Caco-2 (cell line): ENCODE measurements at places on chromosomes 5 and 9. TPM values are rescaled to one million over a fixed set of nuclear protein-coding genes. Genes with fewer than 3 reads are reported as not detected.

Gene ORM2
- 45.5 and 46.0 TPM in 2 replicates for total RNA-seq

Gene PHF2
- 10.2 and 10.3 TPM in 2 replicates for total RNA-seq

DNA sequence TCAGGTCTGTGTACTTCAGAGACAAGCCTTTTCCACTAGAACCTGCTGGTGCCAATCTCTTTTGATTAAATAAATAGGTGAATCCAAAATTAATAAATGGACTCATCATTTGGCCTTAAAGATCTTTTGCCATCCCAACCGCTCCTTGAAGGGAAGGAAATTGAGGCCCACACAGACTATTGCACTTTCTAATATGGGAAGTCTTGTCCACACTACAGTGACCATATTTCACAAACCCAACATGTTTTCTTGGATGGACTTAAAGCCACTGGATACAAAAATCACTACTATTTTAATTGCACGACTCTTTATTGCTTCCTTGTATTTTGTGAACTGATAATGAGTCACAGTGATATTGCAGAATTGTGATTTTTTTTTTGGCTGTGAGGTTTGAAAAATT is 135.0 kb downstream of the DIRAS2 start:
- H3K27me3 ChIP-seq, result no peaks in the 10 kb centered on the region
- H3K4me3 ChIP-seq, result no peak overlapping the region

- H3K4me3 ChIP-seq, result no peak overlapping the region
- H3K36me3 ChIP-seq, result no peaks in the 10 kb centered on the region
- H3K27me3 ChIP-seq, result no peaks in the 10 kb centered on the region
- DNase-seq, result no peak
- no peak overlapping the region for H3K27ac ChIP-seq
Observed at GRCh38 chr5:150642567-150642927, 2.1 kb downstream of the SYNPO start.

GRCh38 chr5:155103146-155103545 is 89.6 kb downstream of the KIF4B start:
- no peaks in the 10 kb centered on the region; the same call in none of the 2 replicates for H3K27me3 ChIP-seq
- no peak for DNase-seq
- no peaks in the 10 kb centered on the region for H3K4me1 ChIP-seq
- no peak overlapping the region for H3K4me3 ChIP-seq

DNA sequence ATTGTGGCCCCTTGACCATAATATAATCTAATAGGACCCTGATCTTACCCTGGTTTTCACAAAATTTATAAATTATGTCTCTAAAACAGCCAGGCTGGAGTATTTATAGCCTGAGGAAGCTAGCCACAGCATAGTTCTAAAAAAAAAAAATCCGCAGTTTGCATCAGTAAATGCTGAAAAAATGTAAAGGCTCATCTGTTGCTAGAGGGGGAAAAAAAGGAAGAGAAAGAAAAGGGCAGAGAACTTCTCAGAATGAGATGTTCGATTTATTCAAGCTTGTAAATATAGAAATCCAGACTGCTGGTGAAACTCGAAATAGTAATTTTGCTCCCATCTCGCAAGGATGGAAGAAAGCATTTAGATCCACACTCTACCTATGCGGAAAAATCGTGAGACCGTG is 467.5 kb downstream of the NTRK2 start:
- H3K4me3 ChIP-seq, result no peak overlapping the region
- H3K36me3 ChIP-seq, result no peaks in the 10 kb centered on the region
- H3K4me1 ChIP-seq, result no peaks in the 10 kb centered on the region

DNA sequence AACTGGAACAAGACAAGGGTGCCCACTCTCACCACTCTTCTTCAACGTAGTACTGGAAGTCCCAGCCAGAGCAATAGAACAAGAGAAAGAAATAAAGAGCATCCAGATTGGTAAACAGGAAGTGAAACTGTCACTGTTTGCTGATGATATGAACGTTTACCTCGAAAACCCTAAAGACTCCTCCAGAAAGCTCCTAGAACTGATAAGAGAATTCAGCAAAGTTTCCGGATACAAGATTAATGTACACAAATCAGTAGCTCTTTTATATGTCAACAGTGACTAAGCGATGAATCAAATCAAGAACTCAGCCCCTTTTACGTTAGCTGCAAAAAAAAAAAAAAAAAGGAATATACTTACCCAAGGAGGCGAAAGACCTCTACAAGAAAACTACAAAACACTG is 306.6 kb downstream of the PLK2 start:
- no peaks in the 10 kb centered on the region for H3K4me1 ChIP-seq
- no peaks in the 10 kb centered on the region for H3K27me3 ChIP-seq
- no peak overlapping the region for H3K4me3 ChIP-seq
- H3K27ac ChIP-seq, result no peak overlapping the region
- DNase-seq, result no peak

- DNase-seq, result no peak
- H3K36me3 ChIP-seq, result no peaks in the 10 kb centered on the region
- no peaks in the 10 kb centered on the region for H3K4me1 ChIP-seq
- no peak overlapping the region for H3K27ac ChIP-seq
- no peaks in the 10 kb centered on the region for H3K27me3 ChIP-seq
Observed at GRCh38 chr5:121304838-121305237, 546.8 kb upstream of the FTMT start.
